Activated CD4-positive, alpha-beta T cell treated with anti-CD3 and anti-CD28 coated beads for 36 hours (primary cell): ENCODE measurements at places on chromosomes 11 and 22. TPM values are rescaled to one million over a fixed set of nuclear protein-coding genes. Genes with fewer than 3 reads are reported as not detected.

Gene SGSM1
- total RNA-seq = 0.11 TPM

DNA sequence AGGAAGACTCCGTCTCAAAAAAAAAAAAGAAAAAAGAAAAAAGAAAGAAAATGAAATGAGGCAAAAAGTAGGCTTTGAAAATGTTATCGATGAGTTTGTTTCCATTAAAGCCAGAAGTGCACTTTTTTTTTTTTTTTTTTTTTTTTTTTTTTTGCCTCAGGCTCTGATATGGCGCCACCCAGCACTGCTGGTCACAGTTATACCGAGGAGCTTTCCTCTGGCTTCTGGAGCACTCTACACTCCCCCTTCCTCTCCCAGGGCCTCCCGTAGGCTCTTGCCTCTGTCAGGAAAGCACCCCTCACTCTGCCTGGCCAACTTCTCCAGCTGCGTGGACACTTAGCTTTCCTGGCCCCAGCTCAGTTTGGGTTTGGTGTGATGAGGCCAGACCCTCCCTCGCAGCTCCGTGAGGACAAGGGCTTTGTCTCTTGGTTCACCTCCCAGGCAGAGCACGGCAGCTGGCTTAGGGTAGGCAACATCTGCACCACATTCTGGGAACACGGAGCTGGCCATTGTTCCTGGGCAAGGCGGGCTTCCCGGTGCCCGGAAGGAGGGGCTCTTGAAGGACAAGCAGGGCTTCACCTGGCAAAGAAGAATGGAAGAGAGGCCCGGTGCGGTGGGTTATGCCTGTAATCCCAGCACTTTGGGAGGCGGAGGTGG, 16.9 kb downstream of the FADS2 start:
- DNase-seq = no peak

Gene OR51E2
- not detected for total RNA-seq

DNA sequence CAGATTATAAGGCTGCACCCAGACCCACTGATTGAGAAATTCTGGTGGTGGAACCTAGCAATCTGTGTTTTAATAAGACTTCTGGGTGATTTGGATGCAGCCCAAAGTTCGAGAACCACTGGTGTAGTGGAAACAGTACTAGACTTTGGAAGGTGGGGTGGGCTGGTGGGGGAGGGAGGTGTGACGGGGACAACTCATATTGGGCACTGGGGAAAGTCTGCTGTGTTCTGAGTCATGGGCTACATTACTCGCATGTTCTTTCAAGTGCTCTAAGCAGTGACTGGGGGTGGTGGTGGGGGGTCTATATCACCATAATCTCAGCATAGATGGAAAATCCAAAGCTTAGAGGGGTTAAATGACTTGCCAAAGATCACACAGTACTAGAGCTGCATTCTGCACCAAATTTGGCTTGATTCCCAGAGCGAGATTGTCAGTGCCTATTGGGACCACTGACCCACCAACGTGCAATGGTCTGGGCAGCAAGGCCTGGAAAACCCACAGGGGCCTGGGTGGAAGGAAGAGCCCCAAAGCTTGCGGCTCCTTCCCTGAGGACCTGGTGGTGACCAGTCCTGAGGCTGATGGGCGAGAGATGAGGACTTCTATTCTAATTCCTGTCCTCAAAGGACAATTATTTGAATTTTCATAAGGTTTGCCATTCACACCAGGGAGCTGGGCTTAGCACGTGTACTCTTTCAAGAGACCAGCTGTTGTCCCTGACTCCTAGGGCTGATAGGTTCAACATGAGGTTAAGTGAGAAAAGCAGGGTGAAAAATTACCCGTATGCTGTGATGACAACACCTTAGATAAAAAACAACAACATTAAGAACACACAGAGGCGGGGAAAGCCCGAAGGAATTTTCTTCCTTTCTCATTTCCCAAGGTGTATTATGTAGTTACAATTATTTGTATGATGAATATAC, 77.5 kb upstream of the NARS2 start:
- DNase-seq = peak; percentile 80

Gene TRIM49
- total RNA-seq = not detected

Gene GAS2
- total RNA-seq = 1.4 TPM

- no peak for DNase-seq
These were observed 12.5 kb upstream of the THRSP start for GRCh38 chr11:78050964-78051831.

Gene RIBC2
- total RNA-seq = 6.3 TPM

Gene KRTAP5-11
- total RNA-seq = not detected

Gene OR51B2
- total RNA-seq = not detected

DNA sequence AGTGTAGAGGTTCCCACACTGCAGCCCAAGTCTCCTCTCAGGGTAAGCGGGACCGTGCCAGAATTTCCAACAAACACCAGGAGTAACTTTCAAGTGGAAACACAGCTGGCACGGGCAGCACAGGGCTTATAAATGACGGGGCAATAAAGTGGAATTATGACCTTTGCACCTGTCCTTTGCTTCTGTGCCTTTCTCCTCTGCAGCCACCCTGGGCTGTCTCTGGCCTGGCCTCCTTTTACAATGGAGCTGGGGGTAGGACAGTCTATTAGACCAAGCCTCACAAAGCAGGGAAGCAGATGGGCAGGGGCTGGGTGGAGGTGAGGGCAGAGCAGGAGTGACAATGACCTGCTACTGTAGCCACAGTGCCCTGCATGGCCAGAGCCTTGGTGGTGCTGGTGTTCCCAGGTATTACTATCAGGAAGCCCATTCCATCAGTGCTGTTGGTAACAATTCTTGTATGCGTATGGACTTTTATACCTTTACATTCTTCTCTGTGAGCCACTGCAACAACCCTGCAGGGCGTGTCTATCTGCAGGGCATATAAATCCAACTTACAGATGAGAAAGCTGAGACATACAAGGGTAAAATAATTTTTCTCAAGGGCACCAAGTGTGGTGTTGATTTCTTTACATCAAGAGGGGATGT, 387.8 kb downstream of the CTTN start:
- DNase-seq = no peak

- DNase-seq = no peak
These were observed 934.3 kb downstream of the TBC1D22A start for GRCh38 chr22:47696776-47697175.

Gene LRRN4CL
- total RNA-seq = not detected

Gene TBX1
- not detected for total RNA-seq

- peak; percentile 38 for DNase-seq
These were observed 18.4 kb upstream of the CABP7 start for GRCh38 chr22:29701155-29701999.

DNA sequence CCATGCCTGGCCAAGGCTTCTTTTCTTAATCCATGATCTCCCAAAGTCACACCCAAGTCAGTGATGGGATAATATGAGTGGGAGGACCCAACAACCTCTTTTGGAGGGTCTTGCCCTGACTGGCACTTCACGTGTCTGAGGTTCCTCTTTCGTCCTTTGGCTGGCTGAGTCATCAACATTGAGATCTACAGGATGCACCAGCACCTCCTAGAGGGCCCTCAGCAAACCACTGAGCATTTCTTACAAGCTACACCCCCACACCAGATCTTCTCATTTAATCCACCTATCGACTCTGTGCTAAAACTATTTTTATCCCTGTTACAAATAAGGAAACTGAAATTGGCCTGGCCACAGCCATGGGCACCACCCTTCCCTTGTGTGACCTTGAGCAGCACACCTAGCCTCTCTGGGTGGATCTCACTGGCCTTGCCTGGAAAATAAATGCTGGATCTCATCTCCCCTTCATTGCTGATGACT, 63.4 kb downstream of the FLI1 start:
- DNase-seq = peak; percentile 83

GRCh38 chr11:28582506-28582905, 474.3 kb downstream of the METTL15 start:
- no peak for DNase-seq

DNA sequence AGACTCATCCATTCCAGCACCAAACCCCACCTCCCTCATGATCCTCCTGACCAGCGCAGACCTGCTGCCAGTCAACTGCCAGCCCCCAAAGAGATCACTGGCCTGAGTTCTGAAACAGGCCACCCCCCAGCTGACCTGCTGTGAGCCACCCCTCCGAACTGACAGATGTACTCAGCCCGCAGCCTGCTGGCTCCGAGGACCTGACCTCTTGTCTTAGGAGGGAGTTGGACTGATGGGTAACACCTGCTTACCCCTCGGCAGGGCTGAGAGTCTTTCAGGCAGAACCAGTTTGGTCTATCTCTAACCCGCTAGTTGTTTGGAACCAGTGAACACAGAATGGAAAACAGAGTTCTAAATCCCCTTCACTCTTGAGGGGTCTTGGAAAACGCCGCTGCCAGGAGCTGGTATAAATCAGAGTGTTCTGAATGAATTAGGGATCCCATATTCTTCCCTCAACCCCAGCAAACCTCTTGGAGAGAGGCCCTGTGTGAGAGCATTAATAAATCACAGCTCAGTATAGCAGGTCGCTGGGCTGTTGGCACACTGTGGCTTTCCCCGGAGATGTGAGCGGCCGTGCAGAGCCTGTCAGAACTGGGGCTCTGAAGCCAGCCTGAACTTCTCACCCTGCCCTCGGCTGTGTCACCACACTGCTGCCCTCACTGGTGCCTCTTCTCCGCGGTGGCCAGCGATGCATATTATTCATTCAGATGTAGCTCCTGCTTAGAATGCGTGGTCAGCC, 165.1 kb upstream of the NCAM1 start:
- no peak for DNase-seq

Gene HTR3B
- not detected for total RNA-seq

Gene ZNF70
- 1.7 TPM for total RNA-seq
